ENCODE measurements at places on chromosomes 7 and 10.

DNA sequence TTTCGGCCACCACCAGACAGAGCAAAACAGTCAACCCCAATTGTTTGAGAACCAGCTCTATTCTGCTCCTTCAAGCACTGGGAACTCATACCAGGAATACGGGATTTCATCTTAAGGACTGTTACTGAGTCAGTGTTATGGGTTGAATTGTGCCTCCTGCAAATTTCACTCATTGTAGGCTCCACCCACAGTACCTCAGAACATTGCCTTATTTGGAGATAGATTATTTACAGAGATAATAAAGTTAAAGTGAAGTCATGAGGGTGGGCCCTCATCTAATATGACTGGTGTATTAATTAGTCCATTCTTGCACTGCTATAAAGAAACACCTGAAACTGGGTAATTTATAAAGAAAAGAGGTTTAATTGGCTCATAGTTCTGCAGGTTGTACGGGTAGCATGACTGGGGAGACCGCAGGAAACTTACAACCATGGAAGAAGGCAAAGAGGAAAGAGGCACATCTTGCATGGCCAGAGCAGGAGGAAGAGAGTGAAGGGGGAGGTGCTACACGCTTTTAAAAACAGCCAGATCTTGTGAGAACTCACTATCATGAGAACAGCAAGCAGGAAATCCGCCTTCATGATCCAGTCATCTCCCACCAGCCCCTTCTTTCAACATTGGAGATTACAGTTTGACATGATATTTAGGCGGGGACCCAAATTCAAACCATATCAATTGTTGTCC lies 14.3 kb upstream of the ZNF248 start:
- DNase-seq = no peak

DNA sequence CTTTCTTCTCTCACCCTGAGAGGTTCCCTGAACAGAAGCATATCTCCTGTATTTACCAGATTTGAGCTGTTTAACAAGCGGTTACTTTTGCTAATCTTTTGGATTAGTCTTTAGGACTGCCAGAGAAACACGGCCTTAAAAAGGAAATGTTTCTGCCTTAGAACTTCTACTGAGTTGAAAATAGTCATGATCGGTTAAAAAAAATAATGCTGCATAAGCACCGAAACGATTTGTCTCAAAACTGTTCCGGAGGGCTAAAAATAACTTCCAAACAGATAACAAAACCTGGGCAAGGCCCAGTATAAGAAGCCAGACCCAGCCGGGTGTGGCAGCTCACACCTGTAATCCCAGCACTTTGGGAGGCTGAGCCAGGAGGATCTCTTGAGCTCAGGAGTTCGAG lies 43.3 kb upstream of the CYTH3 start:
- DNase-seq = no peak

DNA sequence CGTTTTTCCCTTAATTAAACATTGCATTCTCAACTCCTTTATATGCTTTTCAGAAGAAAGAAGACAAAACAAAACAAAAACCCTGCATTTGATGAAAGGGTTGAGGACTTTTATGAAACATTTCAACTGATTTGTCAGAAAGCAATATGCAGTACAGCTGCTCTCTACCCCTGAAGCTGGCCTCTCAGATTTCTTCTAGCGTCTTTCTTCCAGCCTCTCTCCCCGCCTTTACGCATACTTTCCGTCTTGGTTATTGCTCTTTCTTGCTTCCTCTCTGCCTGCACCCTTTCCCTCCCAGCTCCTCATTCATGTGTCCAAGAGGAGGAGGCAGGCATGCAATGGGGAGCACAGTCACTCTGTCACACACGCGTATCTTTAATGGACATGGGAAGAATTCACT lies 91.0 kb upstream of the COL1A2 start:
- DNase-seq = no peak

DNA sequence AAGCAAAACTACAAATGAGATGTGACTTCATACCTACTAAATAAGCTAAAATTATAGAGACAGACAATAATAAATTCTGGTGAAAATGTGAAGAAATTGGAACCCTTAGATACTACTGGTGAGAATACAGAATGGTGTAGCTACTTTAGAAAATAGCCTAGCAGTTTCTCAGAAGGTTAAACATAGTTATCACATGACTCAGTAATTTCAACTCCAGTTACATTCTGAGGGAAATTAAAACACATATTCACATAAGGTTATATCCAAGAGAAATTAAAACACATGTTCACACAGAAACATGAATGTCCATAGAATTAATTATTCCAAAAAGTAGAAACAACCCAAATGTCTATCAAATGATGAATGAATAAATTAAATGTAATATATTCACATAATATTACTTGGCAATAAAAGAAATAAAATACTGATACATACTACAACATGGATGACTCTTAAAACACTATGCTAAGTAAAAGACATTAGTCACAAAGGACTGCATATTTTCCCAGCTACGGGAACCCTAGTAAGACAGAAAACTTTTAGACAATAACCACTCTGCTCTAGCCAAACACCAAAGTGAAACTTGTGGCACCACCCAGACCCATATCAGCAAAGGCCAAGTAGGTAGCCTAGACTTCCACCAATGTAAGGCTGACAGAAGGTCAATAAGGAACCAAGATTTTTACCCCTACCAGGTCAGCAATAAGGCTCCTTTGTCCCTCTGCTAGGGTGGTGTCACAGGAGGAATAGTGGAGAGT lies 25.1 kb downstream of the SLC25A40 start:
- DNase-seq = no peak

- DNase-seq = no peak
Measured at GRCh38 chr7:52447581-52448180, 587.8 kb upstream of the POM121L12 start.

DNA sequence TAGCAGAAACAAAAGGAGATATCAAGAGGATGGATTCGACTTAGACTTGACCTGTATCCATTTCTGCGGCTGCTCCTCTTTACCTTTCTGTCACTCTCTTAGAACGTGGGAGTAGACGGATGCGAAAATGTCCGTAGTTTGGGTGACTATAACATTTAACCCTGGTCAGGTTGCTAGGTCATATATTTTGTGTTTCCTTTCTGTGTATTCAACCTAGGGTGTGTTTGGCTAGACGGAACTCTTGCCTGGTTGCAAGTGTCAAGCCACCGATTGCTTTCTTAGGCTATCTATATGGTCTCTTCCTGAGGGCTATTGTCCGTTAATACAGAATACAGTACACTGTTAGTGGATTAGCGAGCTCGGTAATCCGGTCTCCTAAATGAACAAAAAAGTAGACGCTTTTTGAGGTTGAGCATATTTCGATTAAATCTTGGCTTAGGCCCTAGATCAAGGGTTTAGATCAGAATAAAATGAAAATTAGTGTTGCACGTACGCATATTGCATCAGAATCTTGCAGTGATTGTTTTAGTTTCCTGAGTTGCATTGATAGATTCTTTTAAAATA lies 1.2 kb downstream of the PTEN start:
- DNase-seq = peak; percentile 22

- no peak for DNase-seq
Measured at GRCh38 chr7:55576753-55577152, 4.5 kb upstream of the VOPP1 start.

DNA sequence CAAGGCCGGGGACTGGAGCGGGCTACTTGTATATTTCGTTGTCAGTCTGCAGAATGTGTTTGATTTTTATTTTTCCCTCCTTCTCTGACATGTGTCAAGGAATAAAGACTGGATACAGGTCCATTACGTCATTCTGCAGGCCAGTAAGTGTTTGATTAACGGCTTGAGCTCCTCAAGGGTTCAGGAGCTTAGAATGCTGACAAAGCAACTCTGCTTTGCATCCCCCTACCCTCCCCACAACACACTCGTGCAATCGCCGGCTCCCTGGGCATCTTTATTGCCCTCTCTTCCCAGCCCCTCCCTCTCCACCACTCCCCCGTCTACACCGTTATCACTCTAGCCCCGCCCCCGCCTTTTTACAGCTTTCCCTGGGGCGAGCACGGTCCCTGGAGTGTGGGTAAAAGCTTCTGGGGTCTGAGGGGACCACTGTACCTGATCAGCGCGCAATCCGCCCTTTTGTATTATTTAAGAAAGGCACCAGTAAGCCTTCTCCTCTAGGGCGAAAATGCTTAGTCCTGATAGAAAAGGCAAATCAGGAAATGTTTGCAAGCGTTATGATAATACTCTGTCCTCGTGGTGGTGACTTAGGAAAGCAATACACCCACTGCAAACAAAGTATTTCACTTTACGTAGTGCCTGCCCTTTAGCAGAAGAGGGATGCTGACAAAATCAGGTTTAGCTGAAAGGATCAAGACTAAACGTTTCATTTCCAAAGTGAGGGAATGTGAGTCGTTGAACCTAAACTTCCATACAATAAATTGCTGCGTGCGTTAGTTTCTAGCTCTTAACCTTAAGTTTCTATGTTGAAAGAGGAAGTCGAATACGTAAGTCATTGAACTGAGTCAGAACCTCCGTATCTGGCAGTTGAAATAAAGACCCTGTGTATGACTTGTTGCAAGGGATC lies 1.4 kb upstream of the CREB5 start:
- DNase-seq = peak; percentile 36

DNA sequence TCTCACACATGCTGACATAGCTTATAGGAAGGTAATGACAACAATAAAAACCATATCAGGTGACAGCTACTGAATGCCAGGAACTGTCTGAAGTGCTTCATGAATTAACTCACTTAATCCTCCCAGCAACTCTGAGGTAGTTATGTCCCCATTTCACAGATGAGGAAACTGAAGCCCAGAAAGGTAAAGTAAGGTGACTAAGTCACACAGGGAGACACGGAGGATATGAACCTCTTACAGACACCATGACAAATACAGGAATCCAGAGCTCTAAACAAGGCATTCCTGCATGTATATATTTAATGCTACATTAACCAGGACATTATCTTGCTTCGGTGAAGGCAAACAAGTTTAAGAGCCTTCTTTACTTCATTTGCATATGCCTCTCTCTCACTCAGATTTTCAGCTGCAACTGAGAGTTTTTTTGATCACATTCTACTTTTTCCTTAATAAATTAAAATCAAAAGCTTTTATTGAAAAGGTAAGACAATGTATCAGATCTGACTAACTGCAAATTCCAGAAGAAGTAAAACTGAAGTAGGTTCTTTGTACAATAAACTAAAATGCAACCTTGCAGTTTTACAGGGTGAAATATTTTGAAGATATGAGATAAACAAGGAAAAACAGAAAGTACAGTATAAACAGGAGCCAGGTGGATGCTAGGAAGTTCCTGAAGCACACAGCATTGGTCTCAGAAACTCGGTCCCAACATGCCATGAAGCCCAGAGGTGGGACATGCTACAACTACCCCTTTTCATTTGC lies 79.5 kb downstream of the SGMS1 start:
- no peak for DNase-seq

GRCh38 chr10:11823122-11823988 lies at the start of gene PROSER2:
TSS of gene PROSER2 (plus strand) at chr10:11823356. CDS start at chr10:11852078, 28,722 bp downstream.
- no peak for DNase-seq

DNA sequence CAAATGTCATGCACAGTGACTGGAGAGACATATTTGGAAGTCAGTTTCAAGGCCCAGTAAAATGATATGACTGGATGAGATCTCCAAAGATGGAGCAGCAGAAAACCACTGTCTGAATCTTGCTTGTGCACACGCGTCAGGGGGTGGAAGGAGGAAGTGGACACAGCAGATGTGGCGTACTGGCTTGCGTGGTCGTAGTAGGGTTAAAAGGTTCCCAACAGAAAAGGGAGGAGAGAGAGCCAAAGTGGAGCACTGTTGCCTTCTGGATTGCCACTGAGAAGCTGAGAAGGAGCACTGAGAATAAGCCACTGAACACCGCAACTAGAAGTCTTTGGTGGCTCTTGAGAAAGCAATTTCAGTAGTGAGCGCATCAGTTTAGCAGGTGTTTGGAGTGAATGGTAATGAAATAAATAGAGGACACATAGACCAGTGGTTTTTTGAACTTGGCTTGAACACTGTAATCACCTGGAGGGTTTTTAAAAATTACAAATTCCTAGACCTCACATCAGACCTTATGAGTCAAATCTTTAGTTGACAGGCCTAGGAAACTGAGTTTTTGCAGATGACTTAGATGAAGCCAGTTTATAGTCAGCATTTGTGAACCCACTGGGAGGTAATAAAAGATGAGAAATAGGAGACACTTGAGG lies 227.3 kb downstream of the PTEN start:
- DNase-seq = no peak

GRCh38 chr7:102042016-102042656 lies 224.7 kb downstream of the CUX1 start:
- DNase-seq = no peak

GRCh38 chr10:118939211-118940007 lies 90.1 kb upstream of the NANOS1 start:
- no peak for DNase-seq

DNA sequence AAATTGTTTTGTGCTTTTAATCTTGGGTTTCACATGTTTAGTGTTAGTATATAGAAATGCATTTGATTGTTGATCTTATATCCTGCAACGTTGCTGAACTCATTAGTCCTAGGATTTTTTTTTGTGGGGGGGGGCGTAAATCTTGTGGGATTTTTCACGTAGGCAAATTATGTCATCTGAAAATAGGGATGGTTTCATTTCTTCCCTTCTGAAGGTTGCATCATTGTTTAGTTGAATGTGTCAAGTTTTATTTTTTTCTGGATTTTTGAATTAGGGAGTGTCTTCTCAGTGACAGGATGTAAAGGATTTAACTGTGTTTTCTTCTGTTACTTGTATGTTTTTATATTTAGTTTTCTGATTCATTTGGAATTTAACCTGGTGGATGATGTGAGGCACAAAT lies 26.7 kb downstream of the MKLN1 start:
- DNase-seq = no peak

- no peak for DNase-seq
Measured at GRCh38 chr10:100792574-100792973, 47.2 kb downstream of the PAX2 start.

DNA sequence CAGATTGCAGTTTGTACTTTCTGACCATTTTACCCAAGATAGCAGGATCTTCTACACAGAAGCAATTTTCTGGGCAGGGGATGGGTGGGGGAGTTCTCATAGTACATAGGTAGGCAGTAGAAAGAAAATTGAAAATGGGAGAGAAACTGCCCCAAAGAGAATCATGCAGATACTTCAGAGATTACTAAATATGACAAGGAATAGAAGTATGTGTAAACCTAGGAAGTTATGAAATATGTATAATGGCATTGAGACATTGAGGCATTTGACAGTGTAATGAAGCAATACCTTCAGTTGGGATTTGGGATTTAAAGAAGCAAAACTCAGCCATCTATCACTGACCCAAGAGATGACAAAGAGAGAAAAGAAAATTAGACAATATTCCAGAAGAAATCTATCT lies 233.0 kb downstream of the PTN start:
- DNase-seq = no peak

DNA sequence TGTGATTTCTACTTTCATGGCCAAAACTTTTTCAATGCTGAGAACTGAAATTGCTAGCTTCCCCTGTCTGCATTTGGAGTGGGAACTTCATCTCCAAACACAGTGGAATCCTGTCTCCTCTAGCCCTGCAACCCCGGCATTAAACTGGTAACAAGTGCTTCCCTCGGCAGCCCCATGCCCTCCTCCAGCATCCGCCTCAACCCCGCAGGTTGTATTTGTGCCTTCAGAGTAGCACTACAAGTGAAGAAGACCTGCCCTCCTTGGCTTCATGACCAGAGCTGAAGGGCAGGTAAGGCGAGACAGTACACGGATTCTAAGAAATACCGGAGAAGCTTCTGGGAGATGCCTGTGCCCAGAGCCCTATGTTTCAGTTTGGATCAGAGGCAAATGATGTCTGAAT lies 16.9 kb downstream of the C10orf53 start:
- DNase-seq = no peak

Data from NCI-H1092 treated with DMSO at 0.1 percent for 48 hours (cell line).